ENCODE measurements at places on chromosomes 2 and 18. TPM values are rescaled to one million over a fixed set of nuclear protein-coding genes. Genes with fewer than 3 reads are reported as not detected.
A peak's percentile ranks its signal among the peaks of the same experiment; 100 is the strongest.

The MC2R gene
- not detected for total RNA-seq

The DSC3 gene
- 1.6 TPM for total RNA-seq

The QPCT gene
- total RNA-seq: 4.9 TPM

The GRHL1 gene
- 2.7 TPM for total RNA-seq

The SP9 gene
- total RNA-seq: not detected

- peak; percentile 61 for DNase-seq
Observed at GRCh38 chr2:239188536-239188935, 212.3 kb downstream of the HDAC4 start.

- DNase-seq: no peak
Observed at GRCh38 chr2:239064891-239065290, 217.0 kb downstream of the TWIST2 start.

DNA sequence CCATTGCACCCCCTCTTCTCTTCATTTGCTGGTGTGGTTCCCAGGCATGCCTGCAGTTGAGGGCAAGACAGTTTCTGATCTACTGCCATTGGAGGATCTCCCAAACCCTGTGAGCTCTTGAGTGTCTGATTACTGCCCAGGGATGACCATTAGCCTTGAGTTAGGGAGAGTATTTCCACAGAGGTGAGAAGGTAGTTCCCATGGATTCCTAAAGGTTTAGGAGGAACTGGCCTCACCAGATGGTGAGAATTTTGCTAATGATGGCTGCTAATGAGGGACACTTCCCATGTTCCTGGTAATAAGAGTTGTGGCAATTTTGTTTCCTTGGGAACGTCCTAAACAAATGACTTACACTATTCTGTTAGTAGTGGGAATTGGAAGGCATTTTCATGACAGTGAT is 42.5 kb downstream of the PTPRM start:
- DNase-seq: no peak

DNA sequence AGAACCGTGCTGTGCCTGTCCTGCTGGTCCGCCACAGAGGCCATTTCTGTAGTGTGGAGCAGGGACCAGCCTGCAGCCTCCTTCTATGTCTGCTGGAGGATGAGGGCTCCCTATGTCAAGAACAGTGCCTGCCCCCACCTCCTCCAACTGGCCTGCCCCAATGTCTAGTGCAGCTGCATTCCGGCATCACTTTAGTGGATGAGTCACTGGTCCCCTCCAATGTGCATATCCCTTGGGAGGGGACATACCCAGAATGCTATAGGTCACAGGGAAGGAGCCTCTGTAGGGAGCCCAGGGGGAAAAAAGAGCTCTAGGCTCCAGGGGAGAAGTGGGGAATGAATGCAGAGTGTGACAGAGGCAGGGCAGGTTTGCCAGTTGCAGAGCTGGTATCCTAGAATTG is 219.6 kb downstream of the CELF4 start:
- no peak for DNase-seq

DNA sequence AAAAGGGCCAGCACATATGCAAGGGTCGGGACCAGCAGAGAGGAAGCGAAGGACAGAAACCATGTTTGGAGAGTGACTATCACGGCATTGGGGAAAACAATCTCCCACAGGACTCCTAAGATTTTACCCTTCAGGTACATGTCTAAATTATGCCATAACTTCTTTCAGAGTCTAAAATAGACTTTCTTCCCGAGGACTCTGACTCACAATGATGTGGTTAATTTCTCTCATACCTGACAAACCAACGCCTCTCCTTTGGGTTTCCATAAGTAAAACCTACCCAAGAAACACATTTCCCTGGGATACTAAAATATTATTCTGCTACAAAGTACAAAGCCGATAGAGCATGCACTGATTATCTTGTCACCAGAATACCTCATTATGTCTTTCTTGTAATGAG is 127.8 kb upstream of the NETO1 start:
- no peak for DNase-seq

GRCh38 chr2:199570934-199571333 is 113.2 kb upstream of the SATB2 start:
- DNase-seq: no peak

DNA sequence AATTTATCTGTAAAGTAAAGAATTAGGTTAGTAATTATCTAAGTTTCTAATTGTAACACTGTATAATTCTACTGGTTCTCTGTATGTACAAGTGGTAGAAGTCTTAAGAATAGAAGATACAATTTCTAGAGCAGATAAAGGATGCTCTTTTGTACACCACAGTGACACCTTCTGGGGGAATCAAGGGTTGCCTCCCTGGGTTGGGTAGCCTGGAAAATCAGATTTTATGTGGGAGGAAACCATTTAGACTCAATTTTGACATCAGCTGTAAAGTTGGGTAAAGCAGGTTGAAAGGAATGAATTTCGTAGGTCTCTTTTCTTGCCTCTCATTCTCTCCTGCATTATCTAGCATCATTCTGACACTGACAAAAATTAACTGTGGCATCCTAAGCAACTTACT is 354.8 kb downstream of the DCC start:
- DNase-seq: no peak

DNA sequence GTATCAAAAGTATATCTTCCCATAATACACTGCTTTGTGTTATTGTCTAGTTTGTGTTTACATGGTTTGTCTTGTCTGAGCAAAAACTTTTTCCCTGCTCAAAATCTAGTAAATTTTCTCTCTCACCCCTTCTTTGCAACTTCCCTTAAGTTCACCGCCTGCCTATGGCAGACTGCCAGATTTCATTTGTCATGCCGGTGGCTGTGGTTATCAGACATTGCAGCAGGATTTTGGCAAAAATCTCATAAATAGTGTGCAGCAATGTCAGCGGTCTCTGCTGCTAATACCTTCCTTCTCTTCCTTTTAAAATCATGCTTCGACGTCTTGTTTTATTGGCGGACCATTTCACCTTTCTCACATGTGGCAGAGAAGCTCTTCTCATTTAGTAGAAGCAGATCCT is 45.6 kb upstream of the TMEM178A start:
- no peak for DNase-seq

DNA sequence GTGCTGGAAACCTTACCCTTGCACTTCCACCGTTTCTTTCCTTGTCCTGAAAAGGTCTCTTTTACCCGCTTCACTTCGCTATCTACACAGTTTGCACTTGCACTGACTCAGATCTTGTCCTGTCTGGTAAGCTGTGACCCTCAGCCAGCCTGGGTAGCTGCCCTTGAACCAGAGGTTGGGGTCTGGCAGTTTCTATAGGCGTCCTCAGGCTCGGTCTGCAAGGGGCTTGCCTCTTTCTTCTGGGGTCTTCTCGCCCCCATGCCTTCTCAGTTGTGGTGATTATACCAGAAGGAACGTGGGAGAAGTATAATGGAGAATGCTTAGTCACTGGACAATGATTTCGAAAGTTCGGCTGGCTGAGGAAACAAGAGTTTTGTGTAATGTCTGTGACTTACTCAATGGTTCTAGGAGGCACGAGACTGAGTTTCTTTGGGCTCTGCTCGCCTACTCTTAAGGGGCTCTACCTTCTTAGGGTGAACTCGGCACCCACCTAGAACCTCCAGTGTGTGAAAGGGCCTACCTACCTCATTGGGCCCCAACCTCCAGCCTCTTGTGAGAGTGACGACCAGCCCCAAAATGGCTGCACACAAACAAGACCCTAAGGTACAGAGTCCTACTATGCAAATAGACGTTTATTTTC is 6.9 kb upstream of the STAT1 start:
- no peak for DNase-seq

DNA sequence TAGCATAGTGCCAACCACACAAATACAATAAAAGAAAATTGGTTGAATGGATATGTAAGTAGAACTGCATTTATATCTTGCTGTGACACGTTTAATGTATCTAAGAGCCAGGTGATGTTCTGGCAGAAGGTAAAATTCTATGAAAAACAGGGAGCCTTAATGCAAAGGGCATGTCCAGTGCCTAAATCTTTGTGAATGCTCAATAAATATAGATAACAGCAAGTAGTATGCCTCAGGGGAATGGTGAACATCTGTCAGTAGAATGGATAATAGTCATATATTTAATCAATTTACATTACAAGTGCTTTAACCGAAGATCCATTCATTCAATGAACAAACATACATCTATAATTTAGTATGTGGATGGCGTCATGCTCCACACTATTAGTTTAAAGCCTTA is 43.7 kb upstream of the NYAP2 start:
- DNase-seq: no peak

GRCh38 chr2:191976436-191976835 is 129.5 kb upstream of the CAVIN2 start:
- DNase-seq: no peak

- no peak for DNase-seq
Observed at GRCh38 chr2:19883486-19883885, 18.3 kb downstream of the TTC32 start.

DNA sequence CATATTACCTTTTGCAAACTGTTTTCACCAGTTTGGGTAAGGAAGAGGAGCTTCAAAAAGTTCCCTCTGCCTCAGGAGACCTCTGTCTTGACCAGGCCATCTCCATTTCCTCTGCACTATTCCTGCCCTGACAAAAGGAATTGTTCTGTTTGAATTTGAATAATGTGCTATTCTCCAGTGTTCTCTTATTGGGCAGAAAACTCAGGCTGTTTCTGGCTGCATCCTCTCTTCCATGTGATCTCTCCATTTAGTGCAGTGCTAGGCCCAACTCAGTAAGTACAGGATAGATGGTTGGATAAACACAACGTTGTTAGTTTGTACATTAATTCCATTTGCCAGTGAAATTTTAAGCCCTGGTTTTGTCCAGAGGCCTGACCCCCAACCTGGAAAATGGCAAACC is 102.2 kb upstream of the CELF4 start:
- DNase-seq: no peak

- no peak for DNase-seq
Observed at GRCh38 chr18:42860548-42860947, 254.9 kb downstream of the RIT2 start.
